ENCODE measurements at places on chromosomes 2 and 18.

GRCh38 chr18:27750014-27750413, 426.9 kb downstream of the CDH2 start:
- no peak for DNase-seq

DNA sequence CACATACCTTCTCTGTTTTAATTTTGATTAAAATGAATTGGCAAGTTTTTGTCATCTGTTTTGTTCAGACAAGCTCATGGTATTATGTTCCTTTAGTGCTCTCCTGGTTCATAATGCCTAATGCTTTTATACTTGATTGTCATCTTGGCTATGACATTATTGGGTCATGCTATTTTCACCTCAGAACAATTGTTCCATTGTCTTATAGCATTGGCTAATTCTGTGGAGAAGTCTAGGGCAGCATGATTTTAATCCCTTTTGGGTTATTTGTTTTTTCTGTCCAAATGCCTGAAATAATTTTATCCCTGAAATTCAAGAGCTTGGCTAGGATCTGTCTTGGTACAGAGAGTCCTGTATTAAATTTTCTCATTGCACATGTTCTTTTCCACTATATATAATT, 83.8 kb upstream of the CCDC85A start:
- DNase-seq: no peak

DNA sequence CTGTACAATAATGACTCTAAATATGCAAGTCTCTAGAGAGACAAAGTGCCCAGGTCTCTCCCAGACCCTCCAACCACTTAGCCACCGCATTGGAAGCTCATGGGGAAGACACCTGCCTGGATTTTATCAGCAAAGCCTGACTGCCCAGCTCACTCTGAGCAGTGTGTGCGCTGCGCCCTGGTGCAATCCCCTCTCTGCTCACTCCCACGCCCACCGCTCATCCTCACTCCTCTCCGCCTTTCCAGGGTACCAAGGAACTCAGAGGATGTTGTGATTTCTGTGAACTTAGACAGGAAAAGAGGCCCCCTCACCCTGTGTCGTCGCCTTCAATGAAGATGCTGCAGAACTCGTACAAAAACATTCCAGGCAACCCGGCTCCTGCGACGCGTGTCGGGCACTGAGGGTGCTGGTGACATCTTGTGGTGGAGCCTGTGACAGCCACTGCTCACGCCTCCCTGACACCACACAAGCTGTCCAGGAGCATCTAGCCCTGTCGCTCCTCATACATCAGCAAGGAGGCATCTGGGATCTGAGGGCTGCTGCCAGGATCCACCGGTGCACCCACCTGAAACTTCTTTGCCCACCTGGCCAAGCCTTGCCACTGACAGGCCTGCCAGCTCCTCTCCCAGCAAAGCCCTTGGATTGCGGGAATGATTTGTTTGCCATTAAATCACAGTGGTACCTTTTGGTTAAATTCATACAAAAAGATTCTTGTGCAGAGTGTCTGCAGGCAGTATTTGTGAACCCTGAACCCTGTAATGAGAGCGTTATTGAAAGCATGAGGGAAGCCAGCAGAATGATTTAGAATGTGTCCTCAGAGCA, 220.4 kb downstream of the ZNF516 start:
- DNase-seq: no peak

DNA sequence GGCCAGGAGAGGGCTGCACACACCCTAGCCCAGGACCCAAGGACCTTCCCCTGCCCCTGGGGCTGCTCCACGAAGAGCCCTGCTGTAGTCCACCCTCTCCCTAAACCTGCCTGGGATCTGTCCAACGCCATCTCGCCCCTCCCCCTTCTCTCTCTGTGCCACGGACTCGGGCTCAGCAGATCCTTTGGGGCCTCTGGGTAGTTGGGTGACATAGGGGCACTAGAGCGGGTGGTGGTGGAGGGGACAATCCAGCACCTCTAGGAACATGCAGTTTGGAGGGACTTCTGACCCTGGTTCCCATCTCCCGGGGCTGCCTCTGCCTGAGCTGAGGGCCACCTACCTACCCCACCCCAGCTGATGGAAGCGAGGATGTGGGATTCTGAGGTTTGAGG, 7.3 kb upstream of the CRYBA2 start:
- DNase-seq: no peak

GRCh38 chr2:55269645-55269990, 587 bp upstream of the MTIF2 start:
- DNase-seq: no peak

GRCh38 chr2:72147303-72147971, at the start of gene CYP26B1:
Gene CYP26B1, minus strand, starts transcription at chr2:72147862. Its CDS starts 28 bp downstream, at chr2:72147834.
- peak; percentile 68 for DNase-seq

DNA sequence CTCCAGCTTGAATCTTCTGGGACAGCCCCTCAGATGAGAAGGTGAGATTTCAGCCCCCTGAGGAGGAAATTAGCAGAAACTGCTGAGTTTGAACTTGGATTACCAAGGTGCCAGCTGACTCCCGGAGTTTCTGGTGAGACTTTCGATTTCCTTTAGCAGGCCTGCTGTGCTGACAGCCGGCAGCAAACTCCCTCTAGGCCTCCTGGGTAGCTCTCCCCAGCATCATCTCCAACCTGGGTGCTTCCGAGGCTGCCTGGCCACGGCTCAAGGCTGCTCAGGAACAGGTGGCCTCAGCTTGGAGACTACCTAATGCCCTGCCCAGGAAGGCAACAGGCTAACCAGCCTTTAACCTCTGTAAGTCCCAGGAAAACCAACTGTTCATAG, 16.5 kb downstream of the SDC1 start:
- DNase-seq: no peak

DNA sequence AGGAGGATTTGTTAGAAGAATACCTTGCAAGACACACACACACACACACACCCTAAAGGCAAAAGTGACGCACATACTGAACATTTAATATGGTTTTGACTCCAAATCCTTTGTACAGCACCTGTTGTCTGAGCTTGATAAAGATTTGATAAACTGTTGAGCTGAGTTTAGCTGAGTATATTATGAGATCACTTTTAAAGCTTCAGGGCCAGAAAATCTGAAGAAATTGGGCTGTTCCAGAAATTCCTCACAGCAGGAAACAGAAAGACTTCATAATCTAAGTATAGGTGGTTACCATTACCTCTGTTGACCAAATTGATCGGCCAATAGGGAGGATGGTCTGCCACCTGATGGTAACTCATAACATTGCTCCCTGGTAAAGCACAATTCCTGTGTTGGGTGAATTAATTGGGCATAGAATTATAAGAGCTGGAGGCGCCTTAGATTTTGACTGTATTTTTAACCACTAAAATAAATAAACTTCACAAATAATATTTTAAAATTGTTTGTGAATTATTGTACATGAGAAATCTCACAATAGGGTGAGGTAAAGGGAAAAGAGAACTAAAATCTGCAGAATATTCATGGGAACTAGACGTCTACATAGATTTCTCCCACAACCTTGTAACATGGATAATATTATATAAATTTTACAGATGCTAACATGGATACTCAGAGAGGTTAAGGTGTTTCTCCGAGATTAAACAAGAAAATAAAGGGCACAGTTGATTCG, 21.8 kb upstream of the RPIA start:
- no peak for DNase-seq

- DNase-seq: no peak
These were observed 37.9 kb downstream of the MOGAT1 start for GRCh38 chr2:222709191-222709891.

- DNase-seq: no peak
These were observed 91.3 kb downstream of the ZNF804A start for GRCh38 chr2:184689638-184690037.

DNA sequence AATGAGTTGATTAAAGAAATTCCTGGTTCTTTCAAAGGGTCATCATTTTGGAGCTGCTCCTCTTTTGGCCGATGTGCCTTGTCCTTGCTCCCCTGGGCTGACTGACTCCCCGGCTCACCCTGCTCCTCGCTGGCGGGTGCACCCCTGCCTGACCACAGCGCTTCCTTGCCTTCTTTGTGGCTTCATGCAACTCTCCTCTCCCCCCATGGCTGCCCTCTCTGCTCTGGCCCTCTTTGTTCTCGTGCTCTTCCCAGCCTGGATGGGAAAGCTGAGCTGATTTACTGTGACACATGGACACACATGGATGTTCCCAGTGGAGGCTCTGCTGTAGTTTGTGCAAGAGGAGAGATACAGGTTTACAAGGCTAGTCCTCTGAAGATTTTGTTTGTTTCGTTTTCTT, 234.6 kb downstream of the HAUS1 start:
- DNase-seq: peak; percentile 9

DNA sequence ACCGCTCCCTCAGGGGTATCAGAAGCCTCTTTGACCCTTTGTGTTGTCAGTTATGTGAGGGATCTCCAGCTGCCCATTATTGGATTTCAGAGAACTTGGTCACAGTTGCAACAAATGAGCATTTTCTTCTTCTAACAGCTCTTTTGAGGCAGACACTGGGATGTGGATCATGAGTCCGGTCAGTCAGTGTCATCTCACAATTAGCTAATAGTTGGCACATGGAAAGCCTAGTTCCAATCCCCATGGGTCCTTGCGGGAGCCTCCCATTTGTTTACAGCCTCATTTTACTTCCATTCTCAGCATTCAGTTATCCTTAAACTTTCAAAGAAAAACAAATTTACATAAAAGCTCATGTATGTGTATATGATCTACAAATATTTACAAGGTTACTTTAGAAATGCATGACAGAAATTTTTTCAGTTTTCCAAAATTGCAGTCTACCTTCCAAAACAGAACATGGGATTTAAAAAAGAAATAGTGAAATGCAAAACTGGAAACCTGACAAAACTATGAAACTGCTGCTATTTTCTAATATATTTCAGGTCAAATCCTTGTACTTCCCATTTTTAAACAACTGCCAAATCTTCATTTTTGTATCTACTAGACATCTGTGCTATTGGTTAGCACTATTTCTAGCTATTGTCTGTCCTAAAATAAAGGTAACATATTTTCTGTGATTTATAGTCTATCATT, 547.1 kb upstream of the ZEB2 start:
- DNase-seq: no peak

GRCh38 chr2:202592566-202592965, 42.2 kb upstream of the FAM117B start:
- DNase-seq: no peak

GRCh38 chr2:215722986-215723630, 287.2 kb upstream of the FN1 start:
- no peak for DNase-seq

DNA sequence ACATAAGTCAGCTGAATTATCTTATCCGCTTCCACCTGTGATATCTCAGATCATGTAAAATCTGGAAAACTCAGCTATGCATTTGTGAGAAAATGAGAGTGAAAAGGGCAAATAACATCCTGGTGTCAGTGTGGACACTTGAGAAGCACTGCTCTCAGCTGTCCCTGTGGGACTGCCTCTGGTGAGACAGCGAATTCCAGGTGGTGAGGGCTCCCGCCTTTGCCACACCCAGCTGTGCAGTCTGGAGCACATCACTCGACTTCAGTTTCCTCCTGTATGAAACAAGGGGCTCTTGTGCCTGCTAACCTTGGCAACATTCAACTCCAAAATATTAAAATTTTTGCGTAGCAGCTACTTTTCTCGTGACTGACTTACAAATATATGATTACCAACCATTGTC, 194.9 kb upstream of the BOD1L2 start:
- DNase-seq: no peak

- DNase-seq: no peak
These were observed 437.0 kb upstream of the ETAA1 start for GRCh38 chr2:66960161-66960560.

- no peak for DNase-seq
These were observed 3.9 kb downstream of the CHST10 start for GRCh38 chr2:100413571-100413970.

DNA sequence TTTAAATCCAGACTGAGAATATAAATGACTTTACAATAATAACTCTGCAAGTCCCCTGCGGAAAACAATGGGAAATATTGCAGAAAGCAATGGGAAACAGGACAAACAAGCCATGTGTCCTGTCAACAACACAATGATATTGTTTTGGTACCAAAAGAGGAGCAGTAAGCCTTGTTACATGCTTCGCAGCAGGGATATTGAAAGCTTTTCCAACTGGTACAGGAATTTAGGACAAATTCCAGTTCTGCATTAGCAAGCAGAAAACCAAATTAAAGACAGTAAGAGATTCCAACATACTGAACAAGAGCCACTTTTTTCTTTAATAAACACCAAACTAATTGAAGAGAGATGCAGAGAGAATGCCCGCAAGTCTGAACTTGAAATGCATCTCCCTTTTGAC, 30.0 kb downstream of the FRZB start:
- DNase-seq: no peak

- no peak for DNase-seq
These were observed 291.5 kb upstream of the CCDC68 start for GRCh38 chr18:55250768-55251173.

- DNase-seq: peak; percentile 75
These were observed 184.2 kb upstream of the ZEB2 start for GRCh38 chr2:144703852-144704708.

GRCh38 chr2:80073134-80073561, 231.4 kb downstream of the LRRTM1 start:
- no peak for DNase-seq

Data from suprapubic skin (tissue), 4 donors.